ENCODE measurements at places on chromosomes 3 and 15.
A peak's percentile ranks its signal among the peaks of the same experiment; 100 is the strongest.

DNA sequence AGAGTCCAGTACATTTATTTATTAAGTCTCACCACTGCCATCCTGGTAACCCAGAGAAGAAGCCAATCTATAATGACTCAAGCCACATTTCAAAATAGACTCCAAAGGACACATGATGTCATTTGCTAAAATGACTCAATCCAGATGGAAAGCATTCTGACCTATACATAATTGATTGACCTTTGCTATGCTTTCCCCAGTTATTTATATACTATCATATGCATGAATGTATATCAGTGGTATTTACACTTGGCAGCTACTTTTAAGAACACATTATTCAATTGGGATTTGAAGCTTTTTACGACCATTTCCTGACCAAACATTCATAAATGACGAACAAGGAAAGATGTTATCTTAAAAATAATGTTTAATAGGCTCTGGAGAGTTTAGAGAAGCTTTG lies 297.2 kb downstream of the FHIT start:
- DNase-seq = no peak

DNA sequence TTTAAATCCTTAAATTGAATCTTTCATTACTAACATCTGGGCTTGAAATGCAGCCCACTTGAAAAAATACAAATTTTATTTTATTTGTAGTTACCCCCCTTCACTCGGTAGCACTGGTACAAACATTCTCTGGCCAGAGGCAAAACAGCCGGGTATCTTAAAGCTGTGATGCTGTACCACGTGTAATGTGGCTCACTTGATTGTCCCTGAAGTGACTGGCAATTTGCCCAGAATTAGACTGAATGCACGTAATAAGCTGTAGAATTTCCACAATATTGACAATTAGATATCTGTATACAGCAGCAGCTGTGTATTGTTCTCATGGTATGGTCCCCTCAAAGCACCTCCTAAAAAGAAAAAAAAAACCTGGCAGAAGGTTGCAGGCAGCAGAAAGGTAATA lies 192.8 kb upstream of the TBC1D5 start:
- DNase-seq = no peak

DNA sequence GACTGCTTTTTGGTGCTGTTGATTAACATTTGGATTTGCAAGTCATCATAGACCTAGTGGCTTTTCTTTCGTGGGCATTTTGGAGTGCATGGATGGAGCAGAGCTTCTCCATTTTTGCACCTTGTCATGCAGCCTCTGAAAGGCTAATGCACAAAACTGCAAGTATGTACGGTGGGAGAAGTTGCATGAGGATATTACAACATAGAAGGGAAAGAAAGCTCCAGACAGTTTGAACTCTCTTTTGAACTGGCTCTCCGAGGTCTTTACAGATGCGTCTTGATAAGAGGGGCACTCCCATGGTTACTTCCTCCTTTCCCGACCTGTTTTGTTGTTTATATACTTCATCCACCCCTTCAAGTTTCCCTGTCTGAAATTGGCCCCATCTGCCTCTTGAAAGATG lies 147.1 kb upstream of the GBE1 start:
- DNase-seq = no peak

DNA sequence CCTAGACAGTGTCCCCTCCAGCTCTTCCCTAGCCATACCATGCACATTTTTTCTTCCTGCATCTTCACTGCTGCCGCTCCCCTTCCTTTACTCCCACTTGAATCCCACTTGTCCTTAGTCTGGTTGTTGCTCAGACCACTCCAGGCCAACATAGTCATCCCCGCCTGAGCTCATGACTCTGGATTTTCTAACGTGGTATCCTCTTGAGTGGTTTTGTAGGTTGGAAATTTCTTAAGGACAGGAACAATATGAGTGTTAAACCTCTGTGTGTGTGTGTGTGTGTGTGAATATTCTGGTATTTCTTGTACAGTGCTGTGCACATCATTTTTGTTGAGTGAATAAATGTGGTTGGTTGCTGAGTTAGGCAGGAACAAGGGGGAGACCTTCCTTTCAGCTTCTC lies 3.1 kb downstream of the BAHD1 start:
- DNase-seq = no peak

DNA sequence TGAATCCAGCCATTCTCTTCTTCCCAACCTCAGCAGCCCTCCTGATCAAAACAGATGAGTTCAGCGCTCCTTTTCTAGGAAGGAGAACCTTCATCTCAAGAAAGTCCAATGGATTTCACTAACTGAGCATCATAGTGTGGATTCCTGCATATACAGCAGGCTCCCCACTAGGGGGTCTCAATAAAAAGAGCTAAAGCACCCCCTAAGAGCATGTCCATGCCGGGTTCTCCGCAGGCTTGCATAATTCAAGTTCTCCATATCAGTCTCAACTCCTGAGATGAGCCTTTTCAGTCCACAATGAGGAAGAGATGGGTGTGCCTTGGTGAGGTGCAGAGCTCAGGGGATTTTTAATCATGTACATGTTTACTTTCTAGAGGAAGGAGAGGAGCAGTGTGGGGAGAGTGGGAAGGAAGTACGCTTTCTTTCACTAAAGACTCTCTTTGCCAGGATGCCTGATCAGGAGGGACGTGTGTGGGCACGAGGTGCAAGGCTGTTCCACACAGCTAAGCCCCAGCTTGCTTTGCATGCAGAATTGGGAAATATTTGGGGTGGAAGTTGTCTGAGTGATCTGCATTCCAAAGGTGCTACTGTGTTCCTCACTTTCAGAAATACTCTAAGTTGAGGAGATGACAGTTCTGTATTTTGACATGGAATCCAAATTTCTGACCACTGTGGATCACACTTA lies 563.5 kb downstream of the OCA2 start:
- DNase-seq = no peak

GRCh38 chr3:27194861-27195483 lies 174.2 kb downstream of the NEK10 start:
- DNase-seq = no peak

GRCh38 chr15:45666119-45666875 lies 31.5 kb downstream of the SQOR start:
- no peak for DNase-seq

DNA sequence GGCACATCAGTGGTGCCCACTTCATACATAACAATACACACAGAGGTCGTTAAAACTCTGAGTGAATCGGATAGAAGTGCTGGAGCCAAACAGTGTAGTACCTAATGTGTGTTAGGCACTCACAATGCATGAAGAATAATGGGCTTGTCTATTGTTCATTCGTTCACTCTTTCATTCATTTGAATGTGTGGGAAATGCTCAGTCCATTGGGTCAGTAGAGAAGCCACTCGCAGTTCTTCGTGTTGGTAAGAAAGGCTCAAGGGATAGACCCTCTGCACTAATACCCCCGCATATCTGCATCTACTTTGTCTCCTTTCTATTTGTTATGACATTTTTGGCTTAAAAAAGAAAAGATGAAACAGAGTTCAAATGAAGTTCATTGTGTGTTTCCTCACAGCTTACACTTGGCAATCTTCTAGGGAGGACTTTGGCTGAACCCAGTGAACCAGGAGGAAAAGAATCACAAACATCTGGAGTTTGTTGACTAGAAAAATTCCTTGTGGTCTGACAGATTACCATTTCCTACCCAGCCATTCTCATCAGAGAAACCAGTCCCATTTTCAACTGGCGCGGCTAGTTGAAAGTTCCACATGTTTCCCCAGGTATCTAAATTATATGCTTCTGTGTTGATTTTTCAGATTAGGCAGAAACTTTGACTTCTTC lies 32.8 kb upstream of the MFSD1 start:
- no peak for DNase-seq

DNA sequence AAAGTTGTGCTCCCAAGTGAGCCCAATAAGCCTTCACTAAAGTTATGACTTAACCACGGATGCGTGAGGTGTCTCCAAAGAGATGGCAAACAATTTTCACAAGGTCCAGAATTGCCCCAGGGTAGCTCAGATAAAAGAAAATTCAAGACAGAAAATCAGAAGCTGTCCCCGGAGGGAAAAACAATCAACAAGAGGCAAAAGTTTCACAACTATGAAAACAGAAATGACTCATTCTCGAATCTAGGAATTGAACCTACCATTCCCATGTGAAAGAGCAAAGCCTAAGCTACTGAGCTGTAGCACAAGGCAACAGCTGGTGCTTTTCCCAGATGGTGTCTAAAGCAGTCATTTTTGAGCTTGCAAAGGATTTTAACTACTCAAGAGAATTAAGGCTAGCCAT lies 33.5 kb upstream of the MKRN3 start:
- DNase-seq = no peak

GRCh38 chr3:151135541-151136337 lies 50.3 kb downstream of the MED12L start:
- peak; percentile 9 for DNase-seq

GRCh38 chr15:29259233-29259632 lies 10.4 kb downstream of the NSMCE3 start:
- no peak for DNase-seq

- DNase-seq = no peak
Measured at GRCh38 chr15:30824518-30825195, 79.1 kb upstream of the FAN1 start.

- no peak for DNase-seq
Measured at GRCh38 chr3:120650311-120650710, 31.7 kb downstream of the HGD start.

DNA sequence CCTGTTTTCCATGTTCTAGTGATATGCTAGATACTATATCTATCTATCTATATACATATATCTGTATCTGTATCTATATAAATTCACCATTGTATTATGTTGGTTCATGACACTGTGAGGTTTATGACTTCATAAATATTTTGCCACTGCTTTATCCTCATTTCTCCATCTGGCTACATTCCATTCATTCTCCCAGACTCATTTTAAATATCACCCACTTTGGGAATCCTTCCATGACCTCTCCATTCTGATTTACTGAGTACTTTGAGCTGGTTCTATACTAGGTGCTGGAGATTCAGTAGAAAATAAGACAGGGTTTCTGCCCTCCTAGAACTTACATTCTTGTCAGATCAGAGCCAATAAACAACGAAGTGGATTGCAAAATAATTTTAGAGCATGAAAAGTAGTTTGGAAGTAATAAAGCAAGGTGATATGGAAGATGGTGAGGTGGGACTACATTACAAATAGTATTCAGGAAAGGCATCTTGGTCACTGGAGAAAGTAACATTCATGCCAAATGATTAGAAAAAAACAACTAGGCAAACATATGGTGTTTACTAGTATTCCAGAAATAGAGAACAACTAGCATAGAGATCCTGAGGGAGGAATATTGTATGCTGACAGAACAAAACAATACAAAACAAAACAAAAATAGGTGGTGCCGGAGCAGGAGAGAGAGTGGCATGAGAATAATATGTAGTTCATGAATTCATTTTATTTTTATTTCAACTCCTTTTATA lies 11.6 kb upstream of the PLSCR4 start:
- DNase-seq = no peak
